ENCODE measurements at places on chromosomes 11 and 22.
A peak's percentile ranks its signal among the peaks of the same experiment; 100 is the strongest.

DNA sequence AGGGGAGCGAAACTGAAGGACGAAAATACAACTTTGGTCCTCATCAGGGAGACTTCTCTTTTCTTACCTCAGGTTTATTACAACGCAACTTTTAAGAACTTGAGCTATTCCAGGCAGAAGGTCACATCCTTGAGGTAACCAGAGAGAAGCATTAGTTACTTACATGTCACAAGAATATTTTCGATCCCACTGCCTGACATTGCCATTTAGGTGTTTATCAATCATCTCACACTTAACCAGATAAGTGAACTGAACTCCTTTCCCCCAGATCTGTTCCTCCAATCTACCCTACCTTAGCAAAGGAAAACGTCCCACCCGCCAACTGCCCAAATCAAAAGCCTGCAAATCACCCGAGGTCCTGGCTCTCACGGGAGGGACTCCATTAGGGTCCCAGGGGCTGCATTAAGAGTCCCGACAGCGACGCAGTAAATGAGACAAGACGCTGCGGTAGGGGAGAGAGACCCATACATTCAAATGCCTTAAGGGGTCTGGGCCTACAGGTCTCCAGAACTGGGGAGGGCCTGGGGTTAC, 734 bp downstream of the ZNF280B start:
- H3K27me3 ChIP-seq, result peaks cover 20% of the 10 kb centered on the region
- no peaks in the 10 kb centered on the region for H3K36me3 ChIP-seq
- H3K4me1 ChIP-seq, result peaks cover 6% of the 10 kb centered on the region

DNA sequence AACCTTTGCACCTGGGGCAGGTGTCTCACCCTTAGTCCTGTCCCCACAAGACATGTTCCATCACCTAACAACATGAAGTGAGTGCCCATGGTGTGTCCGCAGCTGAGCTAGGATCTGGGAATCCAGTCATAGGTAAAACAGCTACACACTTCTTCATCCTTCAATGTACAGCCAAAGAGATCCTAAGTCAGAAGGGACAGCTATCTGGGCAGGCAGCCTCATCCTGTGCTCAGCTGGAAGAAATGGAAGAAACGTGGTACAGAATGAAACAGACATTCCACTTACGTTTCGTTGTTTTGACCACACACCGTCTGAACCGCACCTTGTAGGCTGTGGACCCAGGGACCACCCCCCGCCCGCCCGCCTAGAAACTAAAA, 30.8 kb downstream of the PDGFB start:
- peaks cover 9% of the 10 kb centered on the region for H3K4me1 ChIP-seq
- H3K27me3 ChIP-seq, result no peaks in the 10 kb centered on the region
- H3K4me3 ChIP-seq, result no peak overlapping the region
- no peak overlapping the region for H3K27ac ChIP-seq

- H3K4me3 ChIP-seq, result no peak overlapping the region
- H3K4me1 ChIP-seq, result no peaks in the 10 kb centered on the region
- H3K27ac ChIP-seq, result no peak overlapping the region
Observed at GRCh38 chr11:128814856-128815705, 52.0 kb downstream of the KCNJ1 start.

- H3K27ac ChIP-seq, result no peak overlapping the region
- DNase-seq, result no peak
- H3K27me3 ChIP-seq, result no peaks in the 10 kb centered on the region
- no peak overlapping the region for H3K4me3 ChIP-seq
Observed at GRCh38 chr11:2651826-2652271, 47.9 kb downstream of the KCNQ1OT1 start.

GRCh38 chr22:48177631-48178030, 1415.2 kb downstream of the TBC1D22A start:
- H3K36me3 ChIP-seq, result no peaks in the 10 kb centered on the region
- no peak for DNase-seq
- H3K27me3 ChIP-seq, result peaks cover 8% of the 10 kb centered on the region
- no peak overlapping the region for H3K27ac ChIP-seq

GRCh38 chr11:76185931-76186401, 20.3 kb downstream of the WNT11 start:
- H3K4me1 ChIP-seq, result peaks cover 12% of the 10 kb centered on the region
- no peak overlapping the region for H3K4me3 ChIP-seq
- H3K36me3 ChIP-seq, result no peaks in the 10 kb centered on the region
- no peaks in the 10 kb centered on the region for H3K27me3 ChIP-seq
- peak overlapping the region; percentile 6 for H3K27ac ChIP-seq
- no peak for DNase-seq

- no peak overlapping the region for H3K27ac ChIP-seq
- H3K4me1 ChIP-seq, result peaks cover 11% of the 10 kb centered on the region
- no peak overlapping the region for H3K4me3 ChIP-seq
- peak; percentile 69 for DNase-seq
Observed at GRCh38 chr22:48256776-48257684, 1494.6 kb downstream of the TBC1D22A start.

DNA sequence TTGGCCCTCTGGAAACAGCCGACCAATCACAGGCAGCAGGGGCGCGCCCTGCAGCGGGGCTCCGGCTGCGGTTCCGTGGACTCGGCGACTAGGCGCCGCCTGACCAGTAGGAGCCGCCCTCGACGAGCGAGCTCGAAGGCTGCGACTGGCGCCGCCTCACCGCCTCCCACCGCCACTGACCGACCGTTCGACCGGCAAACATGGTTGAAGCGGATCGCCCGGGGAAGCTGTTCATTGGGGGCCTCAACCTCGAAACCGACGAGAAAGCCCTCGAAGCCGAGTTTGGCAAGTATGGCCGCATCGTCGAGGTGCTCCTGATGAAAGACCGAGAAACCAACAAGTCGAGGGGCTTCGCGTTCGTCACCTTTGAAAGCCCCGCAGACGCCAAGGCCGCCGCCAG, at the start of gene RBMXL2:
Gene RBMXL2 (plus strand): TSS at position 78 of the 400 bp plus-strand sequence. CDS start 123 bp downstream, at position 201.
- H3K27me3 ChIP-seq, result peaks cover 6% of the 10 kb centered on the region
- no peaks in the 10 kb centered on the region for H3K4me1 ChIP-seq
- no peak within 1 kb of the TSS for H3K4me3 ChIP-seq
- no peak within 1 kb of the TSS for H3K27ac ChIP-seq

DNA sequence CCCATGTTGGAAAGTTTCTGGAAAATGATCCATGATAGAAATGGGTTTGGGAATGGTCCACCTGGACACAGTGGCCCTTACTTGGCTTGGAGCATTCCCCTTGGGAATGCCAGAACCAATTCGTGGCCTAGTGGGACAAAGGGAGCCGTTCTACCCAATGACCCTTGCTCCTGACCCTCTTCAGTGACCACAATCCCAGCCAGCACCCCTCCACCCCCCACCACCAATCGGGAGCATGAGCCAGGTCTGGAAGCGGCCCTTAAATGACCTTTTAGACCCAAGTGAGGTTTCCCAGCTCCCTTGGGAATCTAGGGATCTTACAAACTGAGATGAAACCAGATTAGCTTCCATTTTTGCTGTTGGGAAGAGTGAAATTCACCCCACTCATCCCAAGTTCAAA, 51.3 kb upstream of the CDON start:
- H3K4me1 ChIP-seq, result peaks cover 47% of the 10 kb centered on the region
- H3K4me3 ChIP-seq, result no peak overlapping the region
- H3K36me3 ChIP-seq, result no peaks in the 10 kb centered on the region
- H3K27ac ChIP-seq, result peak overlapping the region; percentile 83

GRCh38 chr11:78961937-78962701, 387.5 kb upstream of the NARS2 start:
- H3K4me3 ChIP-seq, result no peak overlapping the region
- peaks cover 6% of the 10 kb centered on the region for H3K4me1 ChIP-seq
- no peaks in the 10 kb centered on the region for H3K36me3 ChIP-seq
- H3K27ac ChIP-seq, result no peak overlapping the region
- peaks cover 6% of the 10 kb centered on the region for H3K27me3 ChIP-seq

- H3K4me3 ChIP-seq, result peak overlapping the region; percentile 46
- no peak overlapping the region for H3K27ac ChIP-seq
- DNase-seq, result no peak
- H3K27me3 ChIP-seq, result peaks cover 67% of the 10 kb centered on the region
Observed at GRCh38 chr11:27722117-27722952, 22.1 kb upstream of the BDNF start.

- DNase-seq, result no peak
- H3K4me3 ChIP-seq, result no peak overlapping the region
- H3K27me3 ChIP-seq, result peaks cover 16% of the 10 kb centered on the region
- peaks cover 20% of the 10 kb centered on the region for H3K4me1 ChIP-seq
- H3K36me3 ChIP-seq, result no peaks in the 10 kb centered on the region
- no peak overlapping the region for H3K27ac ChIP-seq
Observed at GRCh38 chr22:27380855-27381254, 420.7 kb downstream of the MN1 start.

DNA sequence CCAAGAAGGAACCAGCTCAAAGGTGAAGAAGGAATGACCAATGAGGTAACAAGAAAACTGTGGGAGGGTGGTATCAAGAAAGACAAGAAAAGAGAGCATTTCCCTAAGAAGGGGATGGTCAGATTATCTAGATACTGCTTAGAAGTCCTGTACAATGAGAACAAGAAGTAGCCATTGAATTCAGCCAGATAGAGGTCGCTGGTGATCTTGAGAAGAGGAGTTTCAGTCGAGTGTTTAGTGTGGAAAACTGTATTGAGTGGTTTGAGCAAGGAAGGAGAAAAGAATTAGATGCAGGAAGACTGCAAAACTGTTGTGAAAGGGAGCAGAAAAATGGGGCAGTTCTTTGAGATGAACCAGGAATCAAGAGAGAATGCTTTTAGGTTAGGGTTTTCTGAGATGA, 74.6 kb upstream of the FAT3 start:
- no peak for DNase-seq
- H3K27ac ChIP-seq, result no peak overlapping the region
- no peaks in the 10 kb centered on the region for H3K36me3 ChIP-seq
- no peak overlapping the region for H3K4me3 ChIP-seq
- no peaks in the 10 kb centered on the region for H3K27me3 ChIP-seq

DNA sequence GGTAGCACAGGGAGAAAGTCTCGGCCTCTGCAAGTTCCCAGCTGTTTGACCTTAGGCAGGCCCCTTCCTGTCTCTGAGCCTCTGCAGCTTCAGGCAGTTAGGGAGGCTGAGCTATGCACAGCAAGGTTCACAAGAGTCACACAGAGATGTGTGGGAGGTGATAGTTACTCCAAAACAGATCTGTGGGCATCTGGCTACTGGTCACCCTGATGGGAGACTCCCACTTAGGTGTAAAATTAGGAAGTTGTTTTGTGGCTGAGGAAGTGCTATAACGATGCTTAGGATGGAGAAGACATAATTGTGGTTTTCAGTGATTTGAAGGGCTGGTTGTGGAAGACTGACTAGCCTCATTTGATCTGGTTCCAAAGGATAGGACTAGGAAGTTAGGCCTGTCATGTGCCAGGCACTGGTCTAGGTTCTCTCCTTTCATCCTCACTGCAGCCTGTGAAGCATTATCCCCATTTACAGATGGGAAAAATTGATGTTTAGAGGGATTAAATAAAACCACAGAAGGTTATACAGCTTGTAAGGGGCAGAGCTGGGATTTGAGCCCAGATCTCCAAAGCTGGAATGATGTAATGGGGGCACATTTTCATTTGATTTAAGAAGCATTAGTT, 13.5 kb downstream of the ACO2 start:
- no peak overlapping the region for H3K4me3 ChIP-seq
- H3K4me1 ChIP-seq, result peaks cover 48% of the 10 kb centered on the region
- no peaks in the 10 kb centered on the region for H3K27me3 ChIP-seq
- no peaks in the 10 kb centered on the region for H3K36me3 ChIP-seq

GRCh38 chr22:48669986-48670716, 1157.5 kb downstream of the BRD1 start:
- DNase-seq, result no peak
- H3K4me1 ChIP-seq, result no peaks in the 10 kb centered on the region
- H3K4me3 ChIP-seq, result no peak overlapping the region
- H3K36me3 ChIP-seq, result no peaks in the 10 kb centered on the region
- no peak overlapping the region for H3K27ac ChIP-seq
- H3K27me3 ChIP-seq, result no peaks in the 10 kb centered on the region

DNA sequence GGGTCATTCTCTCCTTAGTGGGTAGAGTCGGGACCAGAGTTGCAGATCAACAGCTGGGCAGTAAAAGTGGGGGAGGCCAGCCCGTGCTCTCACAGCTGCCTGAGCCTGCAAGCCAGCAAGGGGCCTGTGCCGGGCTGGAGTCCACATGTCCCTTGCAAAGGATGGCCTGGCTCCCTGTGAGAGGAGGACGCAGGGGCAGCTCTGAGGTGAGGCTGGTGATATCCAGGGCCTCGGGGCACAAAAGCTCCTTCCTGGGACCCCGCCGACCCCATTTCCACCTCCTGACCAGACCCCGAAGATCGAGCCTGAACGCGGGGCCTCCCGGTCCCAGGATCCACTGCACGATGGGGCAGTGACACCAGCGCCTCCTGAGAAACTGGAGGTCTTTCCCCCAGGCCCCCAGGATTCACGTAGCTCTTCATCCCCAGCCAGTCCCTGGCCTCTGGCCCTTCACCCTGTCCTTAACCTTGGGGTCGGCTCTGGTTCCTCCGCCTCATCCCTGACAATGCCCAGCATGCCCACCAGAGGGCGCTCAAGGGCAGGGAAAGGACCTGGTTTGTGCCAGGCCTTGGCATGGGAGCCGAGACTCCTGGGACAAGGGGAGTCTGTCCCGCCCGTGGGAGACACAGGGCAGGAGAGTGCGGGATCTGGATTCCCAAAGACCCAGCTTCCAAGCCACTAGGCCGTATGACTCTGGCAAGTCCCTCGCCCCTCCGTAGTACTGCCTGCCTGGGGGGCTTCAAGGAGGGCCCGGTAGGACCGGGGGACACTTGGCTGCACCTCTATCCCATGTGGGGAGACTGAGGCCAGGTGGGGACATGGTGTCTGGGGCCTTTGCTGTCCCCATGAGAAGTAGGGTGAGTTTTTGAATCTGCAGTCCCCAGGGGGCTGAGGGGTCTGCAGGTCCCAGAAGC, 17.8 kb upstream of the WNT7B start:
- H3K27ac ChIP-seq, result no peak overlapping the region
- peaks cover 50% of the 10 kb centered on the region for H3K4me1 ChIP-seq
- no peaks in the 10 kb centered on the region for H3K36me3 ChIP-seq

DNA sequence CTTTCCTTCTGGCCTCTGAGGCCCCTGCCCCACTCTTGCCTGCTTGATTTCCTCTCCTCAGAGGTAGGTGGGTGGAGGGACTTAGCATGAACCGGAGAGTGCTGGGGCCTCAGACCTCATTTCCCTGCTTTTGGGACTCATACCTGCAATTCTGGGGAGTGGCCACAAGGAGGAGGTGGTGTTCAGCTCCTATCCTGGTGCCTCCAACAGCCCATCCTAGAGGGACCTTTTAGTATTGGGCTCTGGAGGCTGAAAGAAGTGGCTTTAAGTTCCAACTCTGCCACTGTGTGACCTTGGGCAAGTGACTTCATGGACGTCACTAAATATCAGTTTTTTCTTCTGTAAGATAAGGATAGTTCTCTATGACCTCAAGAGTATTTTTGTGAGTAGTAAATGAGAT, 98.6 kb downstream of the KIAA1671 start:
- no peaks in the 10 kb centered on the region for H3K27me3 ChIP-seq
- no peak overlapping the region for H3K27ac ChIP-seq
- H3K4me1 ChIP-seq, result peaks cover 7% of the 10 kb centered on the region
- H3K36me3 ChIP-seq, result peaks cover 12% of the 10 kb centered on the region
- no peak overlapping the region for H3K4me3 ChIP-seq

- no peak overlapping the region for H3K4me3 ChIP-seq
- H3K36me3 ChIP-seq, result peaks cover 89% of the 10 kb centered on the region
- H3K27me3 ChIP-seq, result no peaks in the 10 kb centered on the region
- peaks cover 80% of the 10 kb centered on the region for H3K4me1 ChIP-seq
- no peak overlapping the region for H3K27ac ChIP-seq
- DNase-seq, result no peak
Observed at GRCh38 chr22:30296833-30297232, 7.5 kb upstream of the CASTOR1 start.

All from suprapubic skin (tissue), 4 donors.